ENCODE measurements at places on chromosomes 13 and 19. TPM values are rescaled to one million over a fixed set of nuclear protein-coding genes. Genes with fewer than 3 reads are reported as not detected.
A peak's percentile ranks its signal among the peaks of the same experiment; 100 is the strongest.

Gene LAIR1
- total RNA-seq = 9.1 TPM

Gene TFDP1
- 46.7 TPM for total RNA-seq

DNA sequence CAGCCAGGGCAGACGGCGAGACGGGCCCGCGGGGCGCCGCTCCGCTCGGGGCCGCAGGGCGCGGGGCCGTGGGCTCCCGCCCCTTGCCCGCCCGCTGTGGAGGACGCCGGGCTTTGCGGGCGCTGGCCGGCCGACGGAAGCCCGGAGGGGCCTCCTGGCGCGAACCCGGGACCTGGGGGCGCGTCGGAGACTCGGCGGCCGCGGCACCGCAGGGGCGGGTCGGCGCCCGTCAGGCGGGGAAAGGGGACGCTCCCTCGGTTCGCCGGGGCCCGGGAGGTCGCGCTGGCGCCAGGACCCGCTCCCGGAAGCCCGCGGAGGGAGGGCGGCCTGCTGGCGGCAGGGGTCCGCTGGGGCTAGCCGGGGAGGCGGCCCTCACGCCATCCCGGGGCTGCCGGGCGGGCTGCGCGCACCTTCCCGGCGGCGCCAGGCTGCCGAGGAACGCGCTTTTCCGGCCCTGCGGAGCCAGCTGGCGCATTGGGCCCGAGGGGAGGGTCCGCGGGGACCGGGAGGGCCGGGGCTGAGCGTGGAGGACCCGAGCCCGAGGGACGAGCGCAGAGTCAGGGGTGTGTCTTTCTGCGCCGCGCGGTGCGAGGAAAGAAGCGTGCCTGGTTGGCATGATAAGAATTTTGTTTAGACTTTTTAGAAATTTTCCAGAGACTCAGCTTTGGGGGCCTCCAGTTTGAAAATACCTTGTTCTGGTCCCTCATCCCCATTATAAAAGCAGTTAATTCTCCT is 511 bp downstream of the GARRE1 start:
- DNase-seq = peak; percentile 74

GRCh38 chr13:34344816-34345215 is 526.9 kb downstream of the RFC3 start:
- DNase-seq = no peak

- DNase-seq = peak; percentile 72
These were observed 134.2 kb downstream of the FRY start for GRCh38 chr13:32165796-32166195.

DNA sequence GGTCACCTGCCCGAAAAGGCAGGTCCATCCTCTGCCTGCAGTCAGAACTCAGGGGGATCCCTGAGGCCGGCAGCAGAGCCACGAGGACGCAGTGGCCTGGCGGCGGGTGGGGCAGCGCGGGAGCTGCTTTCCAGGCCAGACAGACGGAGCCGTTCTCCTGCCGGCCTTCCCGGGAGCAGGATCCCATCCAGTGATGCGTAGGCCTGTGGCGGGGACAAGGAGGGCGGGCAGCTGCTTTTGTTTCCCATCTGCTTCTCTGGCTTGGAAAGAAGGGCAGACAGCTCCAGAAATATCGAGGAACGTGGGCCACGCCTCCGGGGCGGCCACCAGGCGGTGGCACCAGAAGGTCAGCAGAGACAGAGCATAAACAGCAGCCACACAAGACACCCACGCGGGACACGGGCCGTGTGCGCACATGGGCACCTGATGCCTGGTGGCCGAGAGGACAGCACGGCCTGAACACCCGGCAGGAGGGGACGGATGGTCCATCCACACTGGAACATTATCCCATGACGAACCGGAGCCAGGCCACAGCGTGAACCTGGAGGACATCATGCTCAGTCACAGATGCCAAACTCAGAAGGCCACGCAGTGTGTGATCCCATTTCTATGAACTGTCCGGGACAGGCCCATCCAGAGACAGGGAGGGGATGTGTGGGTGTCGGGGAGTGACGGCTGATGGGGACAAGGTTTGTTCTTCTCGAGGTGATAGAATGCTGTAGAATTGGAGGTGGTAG is 13.9 kb upstream of the MKNK2 start:
- peak; percentile 80 for DNase-seq

- no peak for DNase-seq
These were observed 15.5 kb downstream of the KASH5 start for GRCh38 chr19:49403404-49404187.

DNA sequence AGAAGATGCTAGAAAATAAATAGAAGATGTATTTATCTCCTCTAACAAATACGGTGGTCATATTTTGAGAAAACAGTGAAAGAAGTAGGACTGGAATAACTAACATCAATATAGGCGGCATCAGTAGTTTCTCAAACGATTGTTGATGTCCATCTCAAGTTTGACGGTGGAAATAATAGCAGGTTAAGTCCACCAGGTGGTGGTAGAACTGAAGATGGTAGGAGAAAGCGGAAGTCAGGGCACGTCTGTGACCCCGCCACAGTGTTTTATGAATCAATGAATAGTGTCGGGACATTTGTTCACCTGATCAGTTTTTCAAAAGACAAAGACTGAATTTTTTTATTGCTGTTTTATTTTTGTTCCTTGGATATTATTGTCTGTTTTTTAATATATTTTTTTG is 706.4 kb upstream of the SLC10A2 start:
- no peak for DNase-seq

- DNase-seq = peak; percentile 15
These were observed 4.3 kb upstream of the SIX5 start for GRCh38 chr19:45773384-45773783.

DNA sequence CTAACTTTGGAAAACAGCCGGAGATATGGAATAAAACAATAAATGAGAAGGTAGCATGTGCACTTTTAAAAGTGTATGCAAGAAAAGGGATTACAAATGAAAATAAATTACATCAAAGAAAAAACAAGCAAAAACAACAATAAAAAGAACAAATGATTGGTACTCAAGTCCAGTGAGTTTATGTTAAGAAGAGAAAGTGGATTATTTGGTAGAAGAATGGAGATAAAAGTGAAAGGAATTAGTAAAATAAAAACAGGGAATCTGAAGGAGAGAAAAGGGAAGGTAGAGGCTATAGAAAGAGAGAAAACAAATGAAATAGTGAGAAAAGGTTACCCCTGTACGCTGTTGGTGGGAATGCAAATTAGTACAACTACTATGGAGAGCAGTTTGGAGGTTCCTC is 28.6 kb upstream of the KLF12 start:
- DNase-seq = no peak

DNA sequence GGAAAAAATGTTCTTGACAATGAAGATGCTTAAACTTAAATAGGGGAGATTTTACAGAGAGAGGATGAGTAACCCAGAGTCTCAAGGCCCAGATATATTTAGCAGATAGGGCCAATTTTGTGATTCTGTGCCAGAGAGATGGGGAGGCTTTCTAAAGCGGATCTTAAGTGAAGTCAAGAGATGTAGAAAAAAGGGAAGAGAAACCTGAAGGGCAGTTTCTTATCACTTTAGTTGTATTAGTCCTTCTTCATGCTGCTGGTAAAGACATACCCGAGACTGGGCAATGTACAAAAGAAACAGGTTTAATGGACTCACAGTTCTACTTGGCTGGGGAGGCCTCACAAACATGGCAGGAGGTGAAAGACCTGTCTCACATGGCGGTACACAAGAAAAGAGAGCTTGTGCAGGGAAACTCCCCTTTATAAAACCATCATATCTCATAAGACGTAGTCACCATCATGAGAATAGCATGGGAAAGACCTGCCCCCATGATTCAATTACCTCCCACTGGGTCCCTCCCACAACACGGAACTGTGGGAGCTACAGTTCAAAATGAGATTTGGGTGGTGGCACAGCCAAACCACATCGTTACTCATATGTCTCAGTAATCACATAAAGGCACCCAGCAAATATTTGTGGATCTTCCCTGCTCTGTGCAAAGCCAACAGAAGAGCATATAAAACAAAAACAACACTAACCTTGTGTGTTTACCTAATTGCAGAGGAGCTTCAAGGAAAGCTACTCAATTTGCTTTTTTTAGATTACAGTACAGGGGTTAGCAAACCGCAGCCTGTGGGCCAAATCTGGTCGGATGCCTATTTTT is 102.6 kb upstream of the MYCBP2 start:
- DNase-seq = no peak

GRCh38 chr13:57631596-57632275 is at the start of gene PCDH17:
TSS of gene PCDH17 (plus strand) at chr13:57631744. CDS start at chr13:57632547, 803 bp downstream.
- DNase-seq = no peak

- DNase-seq = no peak
These were observed 76.0 kb upstream of the LSM14A start for GRCh38 chr19:34096020-34096915.

- DNase-seq = no peak
These were observed 53.4 kb downstream of the PDS5B start for GRCh38 chr13:32639502-32640105.

- no peak for DNase-seq
These were observed 11.3 kb downstream of the RGCC start for GRCh38 chr13:41468631-41469030.

DNA sequence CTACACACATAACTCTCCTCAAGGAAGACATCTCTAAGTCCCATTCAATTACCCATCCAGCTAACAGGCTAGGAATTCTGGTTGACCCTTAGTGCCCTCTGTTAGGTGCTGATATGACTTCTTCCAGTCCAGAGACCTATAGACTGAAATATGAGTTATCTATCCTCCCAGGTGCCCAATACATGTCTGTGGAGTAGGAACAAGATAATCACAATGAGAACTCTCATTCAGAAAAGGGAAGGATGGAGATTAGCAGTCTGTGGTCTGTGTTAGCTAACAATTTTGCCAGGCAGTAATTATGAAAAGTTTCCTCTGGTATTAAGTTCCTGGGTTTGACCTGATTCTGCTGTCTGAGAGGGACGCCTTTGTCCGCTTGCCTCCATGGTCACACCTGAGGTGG is 44.2 kb upstream of the SLAIN1 start:
- no peak for DNase-seq

- DNase-seq = no peak
These were observed 24.8 kb upstream of the ZNF254 start for GRCh38 chr19:24062190-24062589.

DNA sequence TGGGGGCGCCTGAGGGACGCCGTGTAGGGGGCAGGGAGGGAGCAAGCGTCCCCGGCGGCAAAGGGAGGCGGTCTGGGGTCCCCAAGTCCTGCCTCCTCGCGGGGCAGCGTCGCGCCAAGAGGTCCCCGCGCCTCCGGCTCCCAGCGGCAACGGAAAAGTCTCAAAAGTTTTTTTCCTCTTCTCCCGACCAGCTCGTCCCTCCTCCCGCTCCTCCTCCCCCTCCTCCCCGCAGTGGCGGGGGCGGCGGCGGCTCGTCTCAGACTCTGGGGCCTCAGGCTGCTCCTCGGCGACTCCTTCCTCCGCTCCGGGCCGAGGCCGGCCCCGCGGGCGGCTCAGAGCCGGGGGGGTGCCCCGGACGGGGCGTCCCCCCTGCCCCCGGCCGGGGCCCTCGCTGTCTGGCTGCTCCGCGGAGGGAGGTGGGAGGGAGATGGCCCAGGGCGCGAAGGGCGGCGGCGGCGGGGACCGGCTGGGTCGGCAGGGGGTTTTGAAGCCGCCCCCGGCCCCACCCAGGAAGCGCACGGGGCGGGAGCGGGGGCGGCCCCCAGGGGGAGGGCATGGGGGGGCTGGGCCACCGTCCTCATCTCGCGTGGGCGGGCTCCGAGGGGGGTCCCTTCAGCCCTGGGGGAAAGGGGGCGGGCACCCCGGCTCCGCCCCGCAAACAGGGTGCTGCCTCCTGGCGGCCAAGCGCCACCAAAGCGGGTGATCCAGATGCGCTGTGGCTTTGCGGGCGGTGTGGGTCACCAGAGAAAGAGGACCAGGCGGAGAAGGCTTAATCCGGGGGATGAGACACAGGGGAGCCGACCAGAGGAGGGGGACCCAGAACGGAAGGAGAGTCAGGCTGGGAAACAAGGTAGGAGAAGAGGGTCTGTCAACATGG is at the start of gene TGFB1:
TGFB1 (minus strand) TSS at position 457 of the 877 bp plus-strand sequence. CDS start 878 bp downstream, outside the sequence.
- DNase-seq = peak; percentile 96

DNA sequence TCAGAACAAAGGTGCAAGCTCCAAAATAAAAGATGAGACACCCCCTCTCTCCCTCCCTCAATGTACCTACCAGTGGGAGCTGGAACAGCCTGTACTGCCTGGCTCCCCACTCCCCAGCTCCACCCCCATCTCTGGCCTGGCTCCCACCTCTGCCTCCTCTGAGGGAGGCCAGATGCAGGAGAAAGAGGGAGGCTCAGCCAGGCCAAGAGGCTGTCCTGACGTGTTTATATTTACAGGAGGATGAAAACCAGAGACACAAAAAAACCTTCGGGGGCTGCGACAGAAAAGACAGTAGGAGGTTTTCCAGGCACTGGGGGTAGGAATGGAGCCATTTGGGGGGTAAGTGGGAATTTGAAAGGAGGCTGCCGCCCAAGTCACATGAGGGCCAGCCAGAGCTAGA is 19.7 kb downstream of the ARHGEF18 start:
- DNase-seq = no peak

DNA sequence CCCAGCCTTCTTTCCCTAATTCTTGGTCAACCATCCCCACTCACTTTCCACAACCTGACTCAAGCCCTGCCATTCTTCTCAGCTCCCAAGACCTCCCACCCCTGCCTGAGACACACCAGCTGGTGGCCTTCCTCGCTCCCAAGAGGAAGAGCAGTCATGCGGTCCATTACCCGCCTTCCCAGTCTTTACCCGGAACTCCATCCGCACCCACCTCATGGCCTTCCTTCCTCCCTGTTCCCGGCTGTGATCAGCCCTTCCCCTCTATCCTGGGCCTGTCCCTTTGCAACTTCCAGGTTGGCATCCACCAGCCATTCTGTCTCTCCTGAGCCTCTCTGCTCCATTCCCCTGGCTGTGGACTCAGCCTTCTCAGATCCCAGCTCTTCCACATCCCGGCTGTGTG is 18.6 kb upstream of the INSR start:
- DNase-seq = no peak

Measured in Right ventricle myocardium inferior (tissue), 1 donor.